ENCODE measurements at places on chromosomes 4 and X.
A peak's percentile ranks its signal among the peaks of the same experiment; 100 is the strongest.

- DNase-seq = no peak
These were observed 7.7 kb upstream of the CSTF2 start for GRCh38 chrX:100812216-100813158.

DNA sequence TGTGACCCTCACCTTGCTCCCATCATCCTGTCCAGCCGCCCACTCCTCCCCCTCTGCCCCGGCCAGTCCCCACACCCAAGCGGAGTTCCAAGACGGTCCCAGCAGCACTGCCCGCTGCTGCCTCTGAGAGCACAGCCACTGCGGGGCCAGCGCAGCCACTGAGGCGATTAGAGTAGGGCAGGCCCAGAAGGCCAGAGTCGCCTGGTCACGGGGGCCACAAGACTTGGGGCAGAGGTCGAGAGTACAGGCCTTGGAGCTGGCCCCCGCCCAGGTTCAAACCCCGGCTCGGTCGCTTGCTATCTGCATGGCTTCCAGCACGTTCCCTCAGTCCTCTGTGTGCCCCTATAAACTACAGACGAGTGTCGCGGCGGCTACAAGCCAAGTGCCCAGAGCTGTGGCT, 53.2 kb upstream of the ADRA2C start:
- no peak for DNase-seq

GRCh38 chrX:19867411-19867732, 20.0 kb downstream of the SH3KBP1 start:
- no peak for DNase-seq

- no peak for DNase-seq
These were observed 32.6 kb downstream of the CCDC158 start for GRCh38 chr4:76388160-76388908.

GRCh38 chr4:80471756-80472155, 136.2 kb downstream of the CFAP299 start:
- DNase-seq = no peak

DNA sequence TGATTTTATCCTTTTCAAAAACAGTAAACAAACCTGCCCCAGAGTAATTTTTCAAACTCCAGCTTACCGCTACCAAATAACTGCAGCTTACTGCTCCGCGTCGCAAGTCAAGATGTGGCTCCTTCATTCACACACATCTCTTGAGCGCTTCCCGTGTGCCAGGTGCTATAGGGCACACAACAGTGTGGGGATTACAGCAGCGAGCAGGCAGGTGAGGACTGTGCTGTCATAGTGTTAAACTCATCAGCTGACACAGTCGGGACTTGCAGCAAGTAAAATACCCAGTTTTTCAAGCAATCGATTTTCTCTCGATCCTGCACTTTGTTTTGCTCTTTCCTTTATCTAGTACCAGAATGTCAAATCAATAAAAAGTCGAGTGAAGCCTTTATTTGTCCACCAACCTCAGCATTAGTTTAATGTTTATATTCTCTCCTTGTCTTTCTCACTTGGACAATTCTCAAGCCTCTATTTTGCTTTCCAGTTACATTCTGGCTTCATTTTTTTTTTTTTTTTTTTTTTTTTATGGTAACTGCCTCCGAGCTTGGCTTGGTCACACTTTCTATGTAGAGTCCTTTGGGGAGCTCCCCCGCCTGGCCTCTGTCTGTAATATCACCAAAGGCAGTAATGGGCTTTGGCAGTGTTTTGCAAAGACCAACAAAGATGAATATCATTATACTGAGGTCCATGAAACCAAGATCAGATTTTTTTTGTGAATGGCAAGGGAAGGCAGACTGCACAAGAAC, 8.3 kb upstream of the ASB5 start:
- DNase-seq = peak; percentile 21

DNA sequence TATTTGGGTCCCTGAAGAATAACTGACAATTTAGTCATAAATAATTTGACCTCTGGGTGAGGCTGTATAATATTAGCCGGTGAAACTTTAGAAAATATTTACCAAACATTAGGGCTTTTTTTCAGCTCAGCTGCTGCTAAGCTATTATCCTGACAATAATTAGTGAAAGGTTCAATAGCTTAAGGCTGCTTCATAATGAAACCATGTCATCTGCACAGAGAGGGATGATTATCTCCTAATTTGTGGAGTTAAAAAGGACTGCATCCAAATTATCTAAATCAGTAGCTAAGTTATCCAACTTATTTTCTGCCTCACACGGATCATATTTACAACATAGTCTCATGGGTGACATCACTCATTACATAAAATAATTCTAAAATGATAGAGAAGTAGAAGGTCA, 1249.8 kb downstream of the RAPGEF2 start:
- no peak for DNase-seq

DNA sequence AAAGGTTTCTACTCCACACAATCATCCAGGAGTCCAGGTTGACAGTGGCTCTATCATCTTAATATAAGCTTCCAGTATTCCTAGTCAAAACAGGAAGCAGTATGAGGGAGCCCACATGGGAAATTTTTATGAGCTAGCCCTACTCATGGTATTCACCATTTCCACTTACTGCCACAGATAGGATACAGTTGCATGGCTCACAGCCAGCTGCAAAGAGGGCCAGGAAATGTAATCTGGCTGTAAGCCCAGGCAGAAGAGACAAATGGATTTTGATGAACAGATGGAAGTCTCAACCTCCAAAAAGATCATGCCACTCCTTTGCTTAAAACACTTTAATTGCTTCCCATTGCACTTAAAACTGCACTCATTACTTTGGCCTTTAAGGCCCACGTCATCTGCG, 150.6 kb downstream of the ADAMTS3 start:
- no peak for DNase-seq

GRCh38 chr4:73257651-73258435, 755 bp downstream of the ANKRD17 start:
- DNase-seq = peak; percentile 42

DNA sequence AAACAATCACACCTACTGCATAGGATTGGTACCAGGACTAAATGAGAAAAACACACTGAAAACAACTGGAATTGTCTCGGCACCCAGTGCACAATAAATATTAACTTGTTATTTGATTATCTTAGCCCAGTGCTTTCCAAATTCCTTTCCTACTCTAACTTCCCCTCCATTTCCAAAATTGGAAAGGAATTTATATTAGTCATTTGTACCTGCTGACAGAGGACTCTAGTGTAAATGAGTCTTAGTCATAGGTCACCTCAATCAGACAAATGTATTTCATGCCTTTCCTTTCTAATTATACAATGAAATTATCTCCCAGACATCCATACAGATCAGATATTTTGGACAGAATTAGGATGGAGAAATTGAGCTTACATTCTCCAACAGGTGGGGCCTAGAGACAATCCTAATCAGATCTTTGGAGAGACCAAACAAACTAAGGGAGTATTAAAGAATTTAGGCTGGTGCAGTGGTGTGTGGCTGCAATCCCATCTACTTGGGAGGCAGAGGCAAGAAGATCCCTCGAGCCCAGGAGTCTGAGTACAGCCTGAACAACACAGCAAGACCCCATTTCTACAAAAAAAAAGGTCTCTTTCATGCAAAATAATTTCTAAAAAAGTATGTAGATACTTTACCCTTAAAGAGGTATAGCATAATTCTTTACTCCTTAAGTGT, 10.1 kb downstream of the SH3D19 start:
- no peak for DNase-seq

DNA sequence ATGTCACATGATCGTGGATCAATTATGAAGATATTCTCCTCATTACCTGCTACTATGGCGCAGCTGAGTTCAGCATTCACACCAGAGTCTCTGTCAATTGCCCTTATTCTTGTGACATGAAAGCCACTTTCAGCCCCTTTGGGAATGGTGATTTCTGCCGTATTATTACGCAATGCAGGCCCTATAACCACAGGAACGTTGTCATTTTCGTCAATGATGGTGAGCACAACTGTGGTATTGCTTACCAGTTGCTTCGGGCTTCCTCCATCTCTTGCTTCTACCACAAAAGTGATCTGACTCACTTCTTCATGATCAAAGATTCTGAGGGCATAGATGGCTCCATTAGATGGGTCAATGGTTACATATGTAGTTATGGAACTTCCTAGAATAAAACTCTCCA, 2.1 kb downstream of the PCDH18 start:
- no peak for DNase-seq

- no peak for DNase-seq
These were observed 399.6 kb upstream of the NDST3 start for GRCh38 chr4:117634716-117635115.

- DNase-seq = no peak
These were observed 410.0 kb upstream of the NR3C2 start for GRCh38 chr4:148852092-148852699.

GRCh38 chr4:67124716-67125115, 420.6 kb downstream of the CENPC start:
- no peak for DNase-seq

GRCh38 chrX:154980330-154981115, 42.0 kb downstream of the F8 start:
- DNase-seq = peak; percentile 82

DNA sequence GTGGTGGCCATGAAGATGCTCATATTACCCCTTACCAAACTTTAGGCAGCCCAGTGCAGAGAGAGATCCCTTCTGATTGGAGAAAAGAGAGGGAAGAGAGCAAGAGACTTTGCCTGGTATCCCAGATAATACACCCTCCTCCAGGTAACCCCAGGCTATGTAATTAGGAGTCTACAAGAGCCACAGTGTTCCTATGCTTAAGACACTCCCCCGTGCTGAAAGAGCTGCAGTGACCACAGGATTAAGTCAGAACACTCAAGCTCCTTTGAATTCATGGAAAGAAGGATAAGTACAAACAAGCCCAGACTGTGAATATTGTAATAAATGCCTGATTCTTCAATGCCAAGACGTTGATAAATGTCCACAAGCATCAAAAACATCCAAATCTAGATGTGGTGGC, 41.4 kb downstream of the PABPC4L start:
- no peak for DNase-seq

DNA sequence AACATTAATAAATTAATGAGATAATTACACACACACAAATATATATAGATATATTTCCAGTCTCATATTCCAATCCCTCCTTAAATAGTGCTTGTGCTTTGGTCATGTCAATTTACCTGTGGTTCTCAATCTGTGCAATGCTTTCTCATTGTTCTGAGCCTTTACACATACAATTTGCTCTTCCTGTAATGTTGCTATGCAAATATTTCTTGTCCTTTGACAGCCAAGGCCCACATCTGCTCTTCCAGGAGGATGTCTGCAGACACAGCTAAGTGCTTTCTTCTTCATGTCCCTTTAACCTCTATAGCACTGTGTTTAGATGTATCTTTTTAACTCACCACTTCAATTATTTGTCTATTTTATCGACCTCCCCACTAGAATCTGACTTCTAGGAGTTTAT, 67.3 kb upstream of the RAPGEF2 start:
- no peak for DNase-seq

- no peak for DNase-seq
These were observed 388.0 kb upstream of the GALNT7 start for GRCh38 chr4:172780566-172781081.

DNA sequence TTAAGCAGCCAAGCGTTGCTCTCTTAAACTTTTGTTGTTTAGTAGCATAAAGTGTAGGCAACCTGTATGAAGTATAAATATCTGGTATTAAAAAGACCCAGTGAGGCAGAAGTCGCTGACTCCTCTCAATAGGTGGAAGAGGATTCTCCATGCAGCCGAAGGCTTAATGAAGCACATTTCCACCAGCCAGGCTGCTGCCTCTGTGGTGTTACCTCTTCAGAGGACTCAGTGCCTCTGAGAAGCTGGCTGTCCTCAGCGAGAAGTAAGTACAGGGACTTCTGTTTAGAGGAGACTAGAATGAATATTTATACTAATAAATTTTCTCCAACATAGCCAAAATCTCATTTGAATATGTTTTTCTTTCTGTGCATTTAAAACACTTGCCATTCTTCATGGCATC, 6.0 kb downstream of the SORBS2 start:
- DNase-seq = no peak

GRCh38 chr4:81965454-81965853, 408.3 kb downstream of the HNRNPD start:
- DNase-seq = no peak

DNA sequence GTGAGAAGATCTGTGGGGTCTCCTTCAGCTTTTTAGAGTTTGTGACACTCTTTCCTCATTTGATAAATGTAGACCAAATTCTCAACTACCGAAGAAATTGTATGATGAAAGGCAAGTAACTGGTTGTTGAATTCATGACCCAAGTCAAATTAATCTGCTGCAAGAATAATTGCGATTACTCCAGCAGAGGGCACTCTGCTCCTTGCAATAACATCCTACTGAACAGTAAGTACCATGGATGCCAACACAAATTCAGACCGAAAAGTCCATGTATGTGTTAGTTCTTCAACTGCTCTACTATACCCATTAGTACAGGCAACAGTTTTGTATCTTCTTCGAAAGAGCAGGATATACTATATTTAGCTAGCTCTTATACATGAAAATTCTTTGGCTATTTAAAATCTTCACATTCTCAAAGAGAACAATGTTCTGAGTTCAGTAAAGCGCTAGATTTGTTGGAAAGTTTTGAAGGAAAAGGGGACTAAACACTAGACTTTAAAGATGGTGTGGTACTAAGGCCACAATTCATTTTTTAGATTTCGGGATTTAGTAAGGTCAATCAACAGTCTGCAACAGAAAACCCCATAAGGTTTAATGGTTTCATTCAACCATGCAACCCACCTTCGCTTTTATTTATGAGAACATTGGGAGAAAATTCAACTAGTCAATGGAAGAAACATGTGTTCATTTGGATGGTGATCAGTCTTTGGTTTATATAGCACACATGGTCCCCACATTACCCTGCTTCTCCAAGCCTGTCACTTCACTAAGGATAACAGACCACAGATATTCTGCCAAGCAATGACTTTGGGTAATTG, 105.4 kb upstream of the TBC1D9 start:
- peak; percentile 53 for DNase-seq

DNA sequence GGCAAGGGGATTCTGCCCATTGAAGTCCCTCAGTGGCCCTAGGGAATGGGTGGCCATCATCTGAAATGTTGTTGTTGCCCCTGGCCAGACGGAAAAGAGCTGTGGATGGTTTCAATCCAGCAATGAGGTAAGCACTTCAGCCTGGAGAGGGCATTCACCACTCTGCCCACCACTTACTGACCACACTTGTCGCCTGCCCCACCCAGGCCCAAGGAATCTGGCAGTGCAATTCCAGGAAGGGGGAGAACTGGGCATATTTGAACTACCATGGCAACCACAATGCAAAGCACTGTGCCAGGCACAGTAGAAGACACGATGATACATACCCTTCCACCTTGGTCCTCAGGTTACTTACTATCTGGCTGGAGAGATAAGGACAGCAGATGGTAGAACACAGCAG, 161.6 kb downstream of the PDGFRA start:
- DNase-seq = no peak

GRCh38 chrX:1248331-1249061, 20.1 kb upstream of the CSF2RA start:
- DNase-seq = no peak

DNA sequence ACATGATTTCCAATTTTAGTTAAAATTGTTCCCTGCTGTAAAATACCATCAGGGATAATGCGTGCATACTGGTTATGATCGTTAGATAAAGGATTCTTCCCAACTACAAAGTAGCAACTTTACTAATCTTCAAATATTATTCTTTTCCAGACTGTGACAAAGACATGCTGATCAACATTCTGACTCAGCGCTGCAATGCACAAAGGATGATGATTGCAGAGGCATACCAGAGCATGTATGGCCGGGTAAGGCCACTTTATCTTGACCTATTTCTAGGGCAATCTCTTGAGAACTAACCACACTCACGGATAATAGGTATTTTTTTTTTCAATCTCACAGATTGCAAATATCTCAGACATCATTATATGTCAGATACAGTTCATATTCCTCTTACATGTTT, 47.0 kb downstream of the ANXA10 start:
- no peak for DNase-seq
